ENCODE measurements at places on chromosomes 3 and 15.

DNA sequence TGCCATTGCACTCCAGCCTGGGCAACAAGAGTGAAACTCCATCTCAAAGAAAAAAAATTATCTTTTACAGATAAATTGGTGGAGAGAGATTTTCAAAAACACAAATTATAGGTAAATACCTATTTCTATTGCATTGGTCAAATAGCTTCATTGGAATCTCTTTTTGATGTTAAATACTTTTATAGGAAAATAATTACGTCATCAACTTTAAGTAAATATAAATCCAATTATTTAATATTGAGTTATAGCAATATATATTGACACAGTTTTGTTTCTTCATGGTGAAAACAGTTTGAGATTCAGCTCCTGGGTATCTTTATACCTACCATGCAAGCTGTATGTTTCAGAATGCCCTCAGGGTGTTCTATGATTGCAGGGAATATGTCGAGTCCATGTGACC is 172.1 kb downstream of the TP63 start:
- no peak for DNase-seq

DNA sequence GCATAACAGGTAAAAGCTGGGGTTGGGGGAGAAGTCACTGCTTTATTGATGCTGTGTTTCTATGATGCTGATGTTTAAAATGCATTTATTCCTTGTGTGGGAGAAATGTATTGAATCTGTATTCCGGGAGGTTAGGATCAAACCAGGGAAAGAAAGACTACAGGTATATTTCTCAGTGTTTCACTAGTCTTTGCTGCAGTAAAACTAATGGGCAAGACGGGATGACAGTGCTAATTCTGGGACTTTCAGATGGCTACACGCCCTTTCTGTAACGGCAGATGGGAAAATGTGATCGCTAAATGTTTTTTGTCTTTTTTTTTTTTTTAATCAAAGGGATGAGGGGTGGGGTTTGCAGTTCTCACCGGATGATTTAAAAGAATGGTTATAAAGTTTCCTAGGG is 393 bp downstream of the CNTN6 start:
- DNase-seq = no peak

DNA sequence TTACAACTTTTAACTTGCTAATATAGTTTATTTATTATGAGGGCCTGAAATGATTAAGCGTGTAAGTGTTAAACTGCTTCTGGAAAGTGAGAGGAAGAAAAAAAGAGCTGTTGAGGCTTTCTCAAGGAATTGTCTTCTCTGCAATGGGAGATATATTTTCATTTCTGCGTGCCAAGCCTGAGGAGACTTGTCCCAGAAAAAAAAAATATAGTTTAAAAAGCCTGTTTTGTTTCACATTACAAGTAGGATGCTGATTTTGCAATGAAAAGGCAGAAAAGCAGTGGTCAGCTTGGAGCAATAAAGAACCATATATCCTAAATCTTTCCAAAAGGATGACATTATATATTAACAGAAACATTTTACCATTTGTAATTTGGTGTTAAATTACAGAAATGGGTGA is 115.5 kb downstream of the GMNC start:
- DNase-seq = no peak

- no peak for DNase-seq
Measured at GRCh38 chr3:4719046-4719501, 225.9 kb downstream of the ITPR1 start.

DNA sequence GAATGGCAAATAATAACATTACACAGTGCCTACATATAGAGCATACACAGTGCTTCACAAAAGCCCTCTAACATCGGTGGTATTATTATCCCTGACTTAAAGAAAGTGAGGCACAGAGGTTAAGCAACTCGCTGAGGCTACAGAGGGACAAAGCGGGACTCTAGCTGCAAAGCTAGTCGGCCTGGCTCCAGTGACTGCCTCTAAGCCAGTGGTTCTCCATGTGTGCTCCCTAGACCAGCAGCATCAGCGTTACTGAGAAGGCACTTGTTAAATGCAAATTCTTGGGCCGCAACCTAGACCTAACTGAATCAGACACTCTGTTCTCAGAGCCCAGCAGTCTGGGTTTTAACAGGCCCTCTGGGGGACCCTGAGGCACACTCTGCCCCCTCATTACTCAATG is 33.1 kb upstream of the LIPC start:
- DNase-seq = no peak

GRCh38 chr3:84904816-84905555 is 53.8 kb upstream of the CADM2 start:
- DNase-seq = no peak

GRCh38 chr3:62387251-62387650 is 13.9 kb upstream of the FEZF2 start:
- DNase-seq = no peak

DNA sequence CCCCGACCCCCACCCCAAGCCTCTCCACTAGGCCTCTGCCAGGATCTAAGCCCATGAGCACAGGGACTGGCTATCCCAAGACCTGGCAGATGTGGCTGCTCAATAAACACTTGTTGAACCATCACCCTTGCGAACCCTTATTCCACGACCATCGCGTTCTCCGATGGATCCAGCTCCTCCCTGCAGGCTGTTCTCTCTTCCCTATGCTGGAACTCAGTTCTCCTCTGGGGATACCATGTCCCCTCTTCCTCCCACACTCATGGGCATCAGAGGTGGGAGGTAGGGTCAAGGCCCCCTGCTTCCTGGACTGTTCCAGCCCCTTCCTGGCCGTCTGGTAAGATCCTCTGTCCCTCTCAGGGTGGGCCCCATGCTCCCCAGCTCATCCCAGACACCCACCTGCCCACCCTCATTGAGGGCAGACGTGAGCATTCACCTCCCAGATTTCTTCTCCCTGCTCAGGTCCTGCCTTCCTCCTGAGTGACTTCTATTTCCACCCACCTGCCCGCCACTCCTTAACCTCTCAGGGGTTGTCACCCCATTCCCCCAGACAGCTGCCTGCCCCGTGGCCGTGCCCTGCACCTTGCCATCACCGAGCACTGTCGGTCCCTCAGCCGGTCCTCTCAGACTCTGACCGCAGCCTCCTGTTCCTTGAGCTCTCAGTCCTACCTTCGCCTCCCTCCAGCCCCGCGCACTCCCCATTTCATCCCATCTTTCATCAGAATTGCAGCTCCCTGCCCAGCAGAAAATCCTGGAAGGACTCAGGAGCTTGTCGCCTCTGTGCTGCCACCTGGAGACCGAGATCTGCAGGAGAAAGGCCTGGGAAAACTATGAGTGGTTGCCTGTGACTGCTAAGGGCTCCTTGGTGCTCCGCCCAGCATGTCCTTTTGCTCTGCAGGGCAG is 42.0 kb downstream of the PML start:
- DNase-seq = no peak
